ENCODE measurements at places on chromosomes 2 and 18.

GRCh38 chr2:204706939-204707338 is 161.7 kb downstream of the PARD3B start:
- peak; percentile 16 for DNase-seq

GRCh38 chr2:6011921-6012320 is 319.7 kb downstream of the SOX11 start:
- no peak for DNase-seq

DNA sequence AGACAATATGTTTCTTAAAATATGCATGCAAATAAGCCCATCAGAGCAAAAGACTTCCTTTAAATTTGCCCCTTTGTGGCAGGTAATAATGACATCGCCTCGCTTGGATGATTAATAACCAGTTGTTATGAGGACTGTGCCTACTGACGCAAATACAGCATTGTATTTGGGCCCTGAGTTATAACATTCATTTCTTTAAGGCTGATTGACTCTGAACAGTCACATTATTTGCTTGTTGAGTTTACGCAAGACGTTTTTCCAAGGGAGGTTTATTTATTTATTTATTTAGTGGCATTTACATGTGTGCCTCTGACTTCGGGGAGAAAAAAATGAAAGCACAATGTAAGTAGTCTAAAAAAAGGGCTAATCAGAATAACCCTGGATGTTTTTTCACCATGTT is 88.3 kb downstream of the SLC8A1 start:
- no peak for DNase-seq

DNA sequence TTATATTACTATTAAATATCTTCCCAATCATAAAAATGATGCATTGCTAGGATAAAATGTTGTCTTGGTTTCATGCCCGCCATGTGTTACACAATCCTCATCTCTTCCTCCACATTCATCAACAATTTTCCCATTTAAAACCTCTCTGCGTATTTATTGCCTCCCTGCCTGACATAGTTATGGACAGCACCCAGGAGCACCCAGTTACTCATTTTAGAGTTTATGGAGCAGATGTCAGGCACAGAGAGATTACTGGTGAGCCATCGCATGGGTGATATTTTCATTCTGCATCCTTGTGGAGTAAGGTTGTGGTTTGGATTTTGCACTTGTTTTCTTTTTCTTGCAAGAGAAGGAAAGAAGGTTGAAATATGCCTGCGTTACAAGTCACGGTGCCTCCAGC is 116.7 kb upstream of the NPAS2 start:
- DNase-seq, result no peak

DNA sequence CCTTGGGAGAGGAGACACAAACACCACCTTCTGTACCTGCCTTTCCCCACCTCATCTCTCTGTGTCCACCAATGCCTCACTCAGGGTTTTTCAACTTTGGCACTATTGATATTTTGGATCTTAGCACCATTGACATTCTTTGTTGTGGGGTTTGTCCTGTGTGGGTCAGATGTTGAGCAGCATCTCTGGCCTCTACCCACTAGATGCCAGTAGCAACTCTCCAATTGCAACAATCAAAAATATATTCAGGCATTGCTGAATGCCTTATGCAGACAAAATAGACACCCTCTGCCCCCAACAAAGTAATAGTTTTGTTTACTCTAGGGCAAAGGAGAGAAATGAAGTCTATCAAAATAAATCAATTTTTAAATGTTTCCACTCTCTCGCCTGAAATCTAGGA is 1384.3 kb upstream of the NXPH2 start:
- DNase-seq, result no peak

GRCh38 chr2:225464346-225465025 is 65.0 kb downstream of the NYAP2 start:
- DNase-seq, result no peak

GRCh38 chr2:126849991-126850535 is 48.6 kb upstream of the TEX51 start:
- DNase-seq, result no peak

GRCh38 chr2:104977958-104978357 is 59.9 kb upstream of the MRPS9 start:
- no peak for DNase-seq

GRCh38 chr2:169139145-169139544 is 69.8 kb downstream of the DHRS9 start:
- no peak for DNase-seq

DNA sequence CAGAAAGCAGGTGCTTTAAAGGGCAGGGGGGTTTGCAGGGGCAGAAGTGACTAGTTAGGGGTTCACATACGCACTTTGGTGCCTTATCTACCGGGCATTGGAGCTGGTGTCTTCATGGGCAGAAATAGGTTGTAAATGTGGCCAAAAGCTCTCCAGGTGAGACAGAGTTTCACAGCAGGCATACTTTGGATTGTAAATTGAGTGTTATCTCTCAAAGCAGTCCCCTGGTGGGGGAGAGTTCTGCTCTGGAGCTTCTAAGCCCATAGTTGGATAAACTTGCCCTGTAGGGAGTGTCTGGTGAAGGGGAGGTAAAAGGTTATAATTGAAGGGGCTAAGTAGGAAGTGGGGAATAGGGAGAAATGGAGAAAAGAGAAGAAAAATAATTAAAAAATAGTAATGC is 43.1 kb downstream of the COL4A3 start:
- DNase-seq, result no peak

GRCh38 chr18:22387787-22388186 is 29.9 kb downstream of the CTAGE1 start:
- no peak for DNase-seq

- no peak for DNase-seq
Measured at GRCh38 chr2:146295080-146295670, 1549.7 kb upstream of the ACVR2A start.

- DNase-seq, result peak; percentile 8
Measured at GRCh38 chr2:206989311-206989710, 50.0 kb downstream of the CPO start.

DNA sequence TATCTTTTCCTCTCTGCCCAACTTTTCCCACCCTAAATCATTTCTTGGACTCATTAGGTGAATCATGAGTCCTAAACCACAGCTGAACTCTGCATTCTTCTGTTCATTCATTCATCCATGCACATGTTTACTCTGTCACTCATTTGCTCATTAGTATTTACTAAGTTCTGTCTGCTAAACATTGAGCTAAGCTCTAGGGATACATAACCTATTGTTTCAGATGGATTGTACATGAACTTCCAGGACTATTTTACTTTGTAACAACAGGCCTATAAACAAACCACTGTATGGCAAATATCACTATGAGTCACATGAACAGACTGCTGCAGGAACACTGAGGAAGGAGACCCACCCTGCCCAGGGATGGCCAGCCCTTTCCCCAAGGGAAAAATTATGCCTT is 14.6 kb upstream of the DYNC2LI1 start:
- peak; percentile 19 for DNase-seq

All from hepatic stellate cell (primary cell).